ENCODE measurements at places on chromosomes 11 and 22. TPM values are rescaled to one million over a fixed set of nuclear protein-coding genes. Genes with fewer than 3 reads are reported as not detected.

TMPRSS4 gene
- not detected for total RNA-seq

RTN4R gene
- total RNA-seq: 0.77 TPM

SAA1 gene
- total RNA-seq: 0.33 TPM

MCAM gene
- 20.5 TPM for total RNA-seq

SEC14L6 gene
- total RNA-seq: 1.4 TPM

MUC2 gene
- not detected for total RNA-seq

OR51E1 gene
- not detected for total RNA-seq

LARGE2 gene
- not detected for total RNA-seq

NTM gene
- total RNA-seq: 82.5 TPM

KRTAP5-1 gene
- total RNA-seq: not detected

SMCO4 gene
- total RNA-seq: 13.9 TPM

C11orf91 gene
- not detected for total RNA-seq

PHOX2A gene
- not detected for total RNA-seq

CD3G gene
- total RNA-seq: 0.12 TPM

MISFA gene
- total RNA-seq: 1.3 TPM

MS4A1 gene
- not detected for total RNA-seq

UBQLNL gene
- not detected for total RNA-seq

DNAJB7 gene
- not detected for total RNA-seq

DNAL4 gene
- total RNA-seq: 19.4 TPM

NXPE1 gene
- not detected for total RNA-seq

RAD9A gene
- total RNA-seq: 7.6 TPM

USP35 gene
- total RNA-seq: 11.0 TPM

PES1 gene
- total RNA-seq: 104 TPM

ELFN2 gene
- 0.25 TPM for total RNA-seq

SLC5A4 gene
- total RNA-seq: 0.11 TPM

SBF1 gene
- total RNA-seq: 118 TPM

LMO1 gene
- total RNA-seq: not detected

HTR3A gene
- under 0.01 TPM for total RNA-seq

TYR gene
- not detected for total RNA-seq

IL17REL gene
- not detected for total RNA-seq

PRR5L gene
- total RNA-seq: 5.9 TPM

ROM1 gene
- total RNA-seq: 2.9 TPM

DDX25 gene
- 0.11 TPM for total RNA-seq

TRIM34 gene
- total RNA-seq: 12.6 TPM

Data from uterine smooth muscle cell (primary cell).